ENCODE measurements at places on chromosomes 12 and 14.

DNA sequence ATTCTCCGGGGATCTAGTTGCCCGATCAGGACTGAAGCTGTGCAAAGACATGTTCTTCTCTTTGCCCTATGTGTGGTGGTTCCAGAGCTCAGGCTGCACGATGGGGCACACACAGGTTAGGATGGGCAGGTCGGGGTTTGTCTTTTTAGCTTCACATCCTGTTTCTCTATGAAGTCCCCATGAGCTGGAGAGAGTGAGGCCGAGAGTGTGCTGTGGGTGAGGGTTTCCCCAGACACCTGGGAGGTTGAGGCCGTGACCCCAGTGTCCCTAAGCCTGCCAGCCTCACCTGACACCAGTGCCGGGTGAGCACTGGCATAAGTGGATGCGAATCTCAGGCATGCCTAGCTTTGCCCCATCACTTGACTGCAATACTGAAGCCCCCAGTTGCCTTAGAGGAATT, 32.9 kb upstream of the IGF1 start:
- no peak for DNase-seq

GRCh38 chr12:107749083-107749482, 11.9 kb downstream of the PRDM4 start:
- DNase-seq: no peak

- DNase-seq: no peak
Observed at GRCh38 chr14:71029236-71029781, 122.0 kb downstream of the PCNX1 start.

- no peak for DNase-seq
Observed at GRCh38 chr12:3135522-3136461, 58.6 kb downstream of the TSPAN9 start.

- DNase-seq: no peak
Observed at GRCh38 chr12:62308201-62308600, 48.0 kb downstream of the USP15 start.

GRCh38 chr12:57739914-57740538, 1.5 kb upstream of the AGAP2 start:
- no peak for DNase-seq

GRCh38 chr12:30164382-30165318, 380.9 kb upstream of the TMTC1 start:
- DNase-seq: no peak

DNA sequence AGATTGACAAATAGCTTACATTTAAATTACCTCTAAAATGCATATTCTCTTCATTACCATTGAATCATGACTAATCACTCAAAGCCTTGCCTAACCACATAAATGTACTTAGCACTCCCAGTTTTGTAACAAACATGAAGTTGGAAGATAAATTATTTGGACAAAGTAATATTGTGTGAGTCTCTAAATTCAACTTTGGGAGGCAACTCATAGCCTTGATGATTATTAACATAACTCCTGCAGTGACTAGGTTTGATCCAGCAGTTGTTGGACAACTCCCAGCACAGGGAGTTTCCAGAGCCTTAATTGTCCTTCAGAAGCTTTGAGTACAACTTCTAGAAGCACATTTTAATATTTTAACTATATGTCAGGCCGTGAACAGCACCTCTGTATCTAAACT, 153.4 kb upstream of the PDZRN4 start:
- DNase-seq: no peak

- no peak for DNase-seq
Observed at GRCh38 chr12:76153616-76154015, 69.1 kb upstream of the NAP1L1 start.

DNA sequence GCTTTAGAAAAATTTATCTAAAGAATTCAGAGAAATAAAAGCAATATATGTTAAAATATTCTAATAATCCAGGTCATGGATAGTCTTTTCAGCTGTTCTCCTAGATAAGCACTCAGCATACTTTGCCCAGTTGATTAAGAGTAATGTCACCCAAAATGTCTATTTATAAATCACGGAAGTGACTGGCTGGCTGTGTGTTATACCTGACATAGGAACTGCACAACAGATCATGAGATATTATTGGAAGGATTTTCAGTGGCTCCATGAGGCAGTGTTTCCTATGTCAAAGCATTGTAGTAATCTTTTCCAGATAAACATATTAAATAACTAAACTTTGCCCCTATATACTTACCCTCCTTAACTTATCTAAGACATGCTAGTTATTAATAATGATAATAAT, 128.8 kb downstream of the ITPR2 start:
- DNase-seq: no peak

DNA sequence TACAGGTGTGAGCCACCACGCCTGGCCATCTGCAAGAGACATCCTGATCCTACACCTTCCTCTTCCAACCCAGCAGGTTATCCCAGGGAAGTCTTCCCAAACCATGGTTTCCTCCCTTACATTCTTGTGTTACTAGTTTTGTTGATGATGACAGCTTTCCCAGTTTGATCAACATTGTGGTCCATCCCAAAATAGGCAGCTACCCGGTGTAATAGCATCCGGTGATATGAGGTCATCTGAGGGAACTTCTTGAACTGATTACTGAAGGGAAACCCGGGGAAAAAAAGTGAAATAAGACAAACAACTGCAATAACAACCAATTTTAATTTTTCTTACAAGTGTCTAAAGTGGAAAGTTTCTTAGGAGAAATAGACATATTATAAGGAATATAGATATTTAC, 45.3 kb upstream of the STAC3 start:
- no peak for DNase-seq

- no peak for DNase-seq
Observed at GRCh38 chr12:100632445-100632892, 59.0 kb downstream of the GAS2L3 start.
